Sigmoid colon (tissue), 7 donors: ENCODE measurements at places on chromosomes 5 and 9. TPM values are rescaled to one million over a fixed set of nuclear protein-coding genes. Genes with fewer than 3 reads are reported as not detected.

The SPEF2 gene
- 5.5 TPM for total RNA-seq

The CD14 gene
- total RNA-seq: 96.9 TPM

The OR1Q1 gene
- not detected for total RNA-seq

The AFAP1L1 gene
- 8.6 TPM for total RNA-seq

The LCN12 gene
- total RNA-seq: not detected

The CER1 gene
- total RNA-seq: not detected

The IL9 gene
- total RNA-seq: not detected

The BARHL1 gene
- total RNA-seq: not detected

The EIF4E1B gene
- total RNA-seq: not detected

The NR4A3 gene
- total RNA-seq: 1.1 TPM

The PCDHA6 gene
- 1.1 TPM for total RNA-seq
